Ammon's horn (tissue), 1 donor: ENCODE measurements at places on chromosomes 13 and 19.

GRCh38 chr13:48302871-48303358 lies 636 bp upstream of the RB1 start:
- DNase-seq: no peak

DNA sequence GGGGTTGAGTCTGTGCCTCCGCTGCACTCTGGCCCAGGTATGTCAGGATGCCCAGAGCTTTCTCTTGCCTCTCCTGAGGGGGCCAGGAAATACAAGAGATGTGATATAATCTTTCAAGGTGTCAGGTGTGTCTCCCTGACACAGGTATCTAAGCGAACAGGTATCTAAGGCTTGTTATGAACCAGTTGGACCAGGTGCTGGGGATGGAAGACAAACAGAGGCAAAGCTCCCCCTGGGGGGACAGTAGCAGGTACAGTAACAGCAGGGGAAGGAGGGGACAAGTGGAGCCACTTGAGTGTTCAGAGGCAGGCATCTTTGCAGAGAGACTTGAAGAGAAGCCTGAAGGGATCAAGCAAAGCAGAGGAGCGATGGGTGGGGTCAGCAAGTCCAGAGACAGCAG lies 2.6 kb downstream of the LENG1 start:
- DNase-seq: no peak

GRCh38 chr13:103772576-103772975 lies 706.4 kb upstream of the SLC10A2 start:
- DNase-seq: no peak

GRCh38 chr19:13808856-13809255 lies 13.6 kb downstream of the ZSWIM4 start:
- DNase-seq: no peak

- no peak for DNase-seq
Observed at GRCh38 chr13:72168126-72168855, 301.3 kb upstream of the DACH1 start.

- DNase-seq: peak; percentile 25
Observed at GRCh38 chr13:39777527-39778061, 122.1 kb downstream of the COG6 start.

DNA sequence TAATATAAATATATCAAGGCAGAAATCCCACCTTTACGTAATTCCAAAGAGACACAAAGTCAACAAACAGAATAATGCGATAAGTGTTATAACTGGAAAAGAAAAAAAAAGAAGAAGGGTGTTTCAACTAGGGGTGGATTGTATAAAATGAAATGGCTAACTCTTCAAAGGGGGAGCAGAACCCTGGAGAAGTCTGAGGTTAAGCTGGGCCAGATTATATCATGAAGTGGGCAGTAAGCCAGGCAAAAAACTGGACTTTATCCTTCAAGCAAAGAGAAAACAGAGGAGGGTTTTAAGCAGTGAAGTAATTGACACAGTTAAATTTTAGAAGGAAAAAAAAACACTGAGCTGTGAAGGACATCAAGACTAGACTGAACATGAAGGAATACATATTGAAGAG lies 41.9 kb downstream of the TBC1D4 start:
- DNase-seq: no peak

DNA sequence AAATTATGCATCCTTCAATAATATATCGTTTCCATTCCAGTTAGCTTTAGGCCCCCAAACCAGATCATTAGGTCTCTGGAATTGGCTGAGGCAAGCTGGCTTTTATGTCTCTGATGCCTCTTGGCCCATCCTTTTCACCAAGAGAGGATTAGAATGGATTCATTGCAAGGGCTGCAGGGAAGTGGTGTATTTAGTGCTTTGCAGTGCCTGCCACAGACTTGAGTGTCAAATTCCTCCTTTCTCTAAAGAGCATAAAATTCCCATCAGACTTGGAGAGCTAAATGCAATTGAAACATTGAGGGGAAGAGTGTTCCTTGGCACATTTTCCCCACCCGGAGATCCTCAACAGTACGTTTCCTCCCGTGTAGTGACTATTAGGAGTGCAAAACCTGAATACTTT lies 302.6 kb downstream of the ATP8A2 start:
- no peak for DNase-seq

DNA sequence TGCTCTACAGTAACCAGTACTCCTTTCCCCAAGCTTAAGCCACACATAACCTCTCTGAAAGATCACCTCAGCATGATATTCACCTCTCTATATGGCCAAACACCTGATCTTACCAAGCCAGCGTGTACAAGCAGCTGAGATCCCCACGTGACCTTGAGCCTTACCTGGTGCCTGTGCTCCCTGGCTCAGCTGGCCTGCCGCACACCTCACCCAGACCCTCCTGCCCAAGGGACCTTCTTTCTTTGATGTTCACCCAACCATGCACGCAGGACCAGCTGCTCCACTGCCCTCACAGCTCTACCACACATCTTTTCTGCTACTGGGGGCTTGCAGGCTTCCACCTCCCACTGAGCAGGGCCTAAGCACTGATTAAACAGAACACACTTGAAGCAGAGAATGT lies 9.0 kb downstream of the DHRS12 start:
- no peak for DNase-seq

- no peak for DNase-seq
Observed at GRCh38 chr13:22455036-22455435, 725.7 kb upstream of the SGCG start.

DNA sequence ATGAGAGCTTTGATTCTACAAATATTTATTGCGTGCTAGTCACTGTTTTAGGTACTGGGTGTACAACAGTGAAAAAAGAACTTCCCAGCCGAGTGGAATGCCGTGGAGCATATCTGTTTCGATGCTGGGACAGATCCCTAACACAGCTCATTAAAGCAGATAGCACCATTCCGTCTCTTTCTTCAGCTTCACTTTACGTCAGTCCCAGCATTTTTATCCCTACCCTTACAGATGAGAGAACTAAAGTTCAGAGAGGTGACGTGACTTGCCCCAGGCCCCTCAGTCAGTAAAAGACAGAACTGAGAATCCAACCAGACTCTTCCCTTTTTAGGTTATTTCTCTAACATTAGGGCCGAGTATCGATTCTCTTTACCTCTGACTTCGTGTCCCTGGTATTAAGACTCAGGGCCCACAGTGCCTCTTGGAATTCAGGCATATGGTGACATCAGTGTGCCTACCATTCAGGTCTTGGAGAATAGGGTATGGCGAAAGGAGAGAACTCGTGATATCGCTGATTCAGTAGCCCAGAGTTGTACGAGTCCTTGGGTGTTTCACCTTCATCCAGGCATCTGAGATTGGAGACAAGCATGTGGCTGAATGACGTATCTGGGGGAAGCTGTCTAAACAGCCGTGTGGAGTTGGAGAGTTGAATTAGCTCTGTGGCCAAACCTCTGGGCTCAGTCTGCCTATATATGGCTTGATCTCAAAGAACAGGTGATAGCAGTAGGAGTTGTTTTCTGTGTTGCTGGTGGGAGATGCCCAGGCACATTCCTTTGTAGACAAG lies 27.1 kb downstream of the ACTN4 start:
- no peak for DNase-seq

DNA sequence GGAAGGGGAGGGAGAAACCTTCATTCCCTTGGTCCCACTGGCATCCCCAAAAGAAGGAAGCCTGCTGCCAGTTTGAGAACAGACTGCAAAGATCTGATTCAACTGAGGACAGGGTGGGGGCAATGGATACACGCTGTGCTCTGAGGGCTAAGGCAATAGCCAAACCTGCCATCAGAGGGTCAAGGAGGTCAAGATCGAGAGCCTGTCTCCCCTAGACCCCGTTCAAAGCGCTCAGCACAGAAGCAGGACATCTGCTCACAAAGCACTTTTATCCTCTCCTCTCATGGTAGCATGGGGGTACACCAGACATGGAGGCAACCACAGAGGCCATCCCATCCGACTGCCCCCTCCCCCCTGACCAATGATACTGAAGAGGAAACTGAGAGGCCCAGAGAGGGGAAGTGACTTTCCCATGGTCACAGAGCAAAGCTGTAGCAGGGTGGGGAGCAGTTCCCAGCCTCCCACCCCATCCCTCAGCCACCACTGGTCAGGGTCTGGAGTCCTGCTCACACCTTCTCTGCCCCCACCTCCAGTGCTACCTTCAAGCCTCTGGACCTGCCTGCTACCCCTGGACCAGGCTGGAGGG lies 11.1 kb downstream of the POU2F2 start:
- no peak for DNase-seq

DNA sequence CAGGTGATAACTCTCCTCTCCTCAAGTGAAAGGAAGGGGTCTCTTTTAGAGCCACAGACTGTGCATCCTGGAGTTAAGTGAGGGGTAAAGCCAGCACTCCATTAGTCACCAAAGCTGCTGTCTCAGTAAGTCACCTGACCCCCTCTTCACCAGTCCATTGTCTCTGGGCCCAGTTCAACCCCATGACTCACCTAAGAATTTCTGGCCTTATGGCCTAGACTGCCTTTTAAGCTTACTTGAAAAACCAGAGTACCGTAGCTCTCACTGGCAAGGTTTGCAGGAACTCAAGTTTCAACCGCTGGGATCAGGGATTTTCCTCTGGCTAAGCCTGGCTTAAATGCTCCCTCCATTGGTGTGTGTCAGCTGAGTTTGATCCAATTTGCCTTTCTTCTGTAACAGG lies 23.4 kb upstream of the EID2 start:
- DNase-seq: no peak

DNA sequence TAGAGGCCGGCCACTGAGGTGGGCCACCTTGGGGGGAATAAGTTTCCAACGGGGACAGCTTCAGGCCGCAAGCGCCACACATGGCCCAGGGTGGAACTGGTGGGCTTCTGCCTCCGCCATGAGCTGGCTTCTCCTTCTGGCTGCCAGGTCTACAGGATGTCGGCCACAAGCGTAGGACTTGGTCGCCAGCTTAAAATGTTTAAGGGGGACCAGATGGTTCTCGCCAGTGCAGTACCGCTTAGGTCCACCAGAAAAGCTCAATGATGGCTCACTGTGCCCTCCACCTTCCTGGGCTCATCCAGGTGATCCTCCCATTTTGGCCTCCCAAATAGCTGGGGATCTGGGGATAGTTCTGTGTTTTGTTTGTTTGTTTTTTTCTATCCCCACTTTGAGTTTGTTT lies 38.7 kb upstream of the ZNF254 start:
- no peak for DNase-seq

DNA sequence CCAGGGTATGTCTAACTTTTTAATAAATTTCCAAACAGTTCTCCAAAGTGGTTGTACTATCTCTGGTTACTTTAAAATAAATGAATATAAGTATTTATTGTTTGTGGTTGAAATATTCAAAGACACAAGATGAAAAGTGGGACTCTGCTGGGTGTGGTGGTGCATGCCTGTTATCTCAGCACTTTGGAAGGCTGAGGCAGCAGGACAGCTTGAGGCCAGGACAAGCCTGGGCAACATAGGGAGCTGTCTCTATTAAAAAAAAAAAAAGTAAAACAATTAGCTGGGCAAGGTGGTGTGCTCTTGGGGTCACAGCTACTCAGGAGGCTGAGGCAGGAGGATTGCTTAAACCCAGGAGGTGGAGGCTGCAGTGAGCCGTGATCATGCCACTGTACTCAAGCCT lies 10.4 kb downstream of the PNMA8A start:
- no peak for DNase-seq

DNA sequence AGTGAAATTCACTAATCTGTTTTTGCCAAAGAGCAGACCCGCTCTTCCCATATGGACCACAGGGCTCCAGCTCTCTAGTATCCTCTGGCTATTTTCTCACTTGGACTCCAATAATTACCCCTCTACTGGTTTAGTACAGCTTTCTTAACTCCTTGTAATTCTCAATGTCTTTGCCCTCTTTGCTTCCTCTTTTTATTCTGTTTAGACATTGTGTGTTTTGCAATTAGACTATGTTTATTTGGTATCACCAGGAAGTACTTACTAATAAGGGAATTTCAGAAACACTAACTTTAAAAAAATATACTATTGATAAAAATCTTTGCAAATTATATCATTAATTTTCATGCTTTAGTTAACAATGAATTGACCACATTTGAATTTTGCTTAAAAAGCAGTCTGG lies 111.6 kb upstream of the OBI1 start:
- no peak for DNase-seq

DNA sequence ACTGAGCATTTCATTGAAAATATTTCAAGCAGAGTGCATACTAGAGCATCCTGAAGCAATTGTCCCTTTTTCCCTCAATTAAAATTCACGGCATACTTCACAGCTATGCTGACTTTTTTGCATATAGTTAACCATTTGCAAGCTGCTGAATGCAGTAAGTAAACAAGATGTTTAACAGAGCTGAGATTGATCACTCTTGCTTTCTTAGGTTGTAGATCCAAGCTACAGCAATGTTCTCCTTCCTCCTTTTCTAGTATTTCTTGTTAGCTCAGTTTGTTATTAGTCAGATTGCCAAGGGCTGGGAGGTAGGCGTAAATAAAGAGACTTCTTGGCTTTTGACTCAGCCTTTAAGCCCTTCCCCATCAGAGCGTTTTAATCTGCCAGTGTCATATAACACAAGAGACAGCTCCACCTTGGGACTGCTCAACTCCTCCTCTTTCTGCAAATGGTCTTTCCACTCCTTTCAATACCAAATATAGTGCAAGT lies at the start of gene SLITRK6:
Gene SLITRK6 (minus strand): TSS at position 323 of the 486 bp plus-strand sequence. CDS start 2,911 bp downstream, outside the sequence.
- DNase-seq: no peak
